Stimulated activated CD4-positive, alpha-beta T cell treated with anti-CD3 and anti-CD28 coated beads, TNF-alpha, amount 100 ng/mL, for 4 hours (primary cell): ENCODE measurements at places on chromosomes 11 and 22.
A peak's percentile ranks its signal among the peaks of the same experiment; 100 is the strongest.

- DNase-seq: peak; percentile 85
Measured at GRCh38 chr11:64894070-64894811, 15.8 kb upstream of the EHD1 start.

GRCh38 chr11:75069473-75069872, 27.2 kb downstream of the OR2AT4 start:
- no peak for DNase-seq

DNA sequence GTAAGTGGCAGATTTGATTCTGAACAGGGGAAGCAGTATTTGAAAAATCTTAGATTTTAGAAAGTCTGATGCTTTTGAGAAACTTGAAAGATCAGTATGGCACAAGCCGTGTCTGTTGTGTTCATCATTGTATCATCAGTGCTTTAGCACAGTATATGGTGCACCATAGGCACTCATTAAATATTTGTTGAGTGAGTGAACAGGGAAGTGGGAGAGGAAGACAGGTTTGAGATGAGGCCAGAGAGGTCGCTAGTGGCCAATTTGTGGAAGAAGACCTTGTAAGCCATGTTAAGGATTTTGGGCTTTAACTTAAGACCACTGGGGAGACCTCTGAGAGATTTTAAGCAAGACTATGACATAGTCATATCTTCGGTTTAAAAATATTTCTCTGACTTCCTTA, 12.9 kb downstream of the CHEK1 start:
- no peak for DNase-seq

DNA sequence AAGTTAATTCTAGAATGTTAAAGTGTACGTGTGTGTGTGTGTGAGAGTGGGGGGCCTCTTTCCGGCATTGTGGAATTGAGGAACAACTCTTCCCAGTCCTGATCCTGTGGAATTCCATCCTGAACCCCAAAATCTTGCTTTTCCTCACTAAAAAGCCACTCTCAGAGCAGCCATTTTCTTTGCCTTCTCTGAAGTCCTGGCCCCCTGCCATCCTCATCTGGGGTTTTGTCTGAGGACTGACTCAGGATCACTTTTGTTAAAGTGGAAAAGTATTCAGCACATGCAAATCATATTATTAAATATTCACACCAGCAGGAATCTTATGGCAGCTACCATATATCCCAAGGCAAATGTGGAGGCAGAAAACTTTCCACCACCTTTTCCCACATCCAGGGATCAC, 3.8 kb downstream of the SCN4B start:
- no peak for DNase-seq

- no peak for DNase-seq
Measured at GRCh38 chr11:75602951-75603350, 40.9 kb downstream of the SERPINH1 start.

- no peak for DNase-seq
Measured at GRCh38 chr11:124071623-124071948, 30.5 kb upstream of the OR10G7 start.

GRCh38 chr22:44139773-44140172, 41.0 kb upstream of the PARVG start:
- no peak for DNase-seq

- no peak for DNase-seq
Measured at GRCh38 chr22:17132112-17132511, 11.0 kb upstream of the TMEM121B start.

DNA sequence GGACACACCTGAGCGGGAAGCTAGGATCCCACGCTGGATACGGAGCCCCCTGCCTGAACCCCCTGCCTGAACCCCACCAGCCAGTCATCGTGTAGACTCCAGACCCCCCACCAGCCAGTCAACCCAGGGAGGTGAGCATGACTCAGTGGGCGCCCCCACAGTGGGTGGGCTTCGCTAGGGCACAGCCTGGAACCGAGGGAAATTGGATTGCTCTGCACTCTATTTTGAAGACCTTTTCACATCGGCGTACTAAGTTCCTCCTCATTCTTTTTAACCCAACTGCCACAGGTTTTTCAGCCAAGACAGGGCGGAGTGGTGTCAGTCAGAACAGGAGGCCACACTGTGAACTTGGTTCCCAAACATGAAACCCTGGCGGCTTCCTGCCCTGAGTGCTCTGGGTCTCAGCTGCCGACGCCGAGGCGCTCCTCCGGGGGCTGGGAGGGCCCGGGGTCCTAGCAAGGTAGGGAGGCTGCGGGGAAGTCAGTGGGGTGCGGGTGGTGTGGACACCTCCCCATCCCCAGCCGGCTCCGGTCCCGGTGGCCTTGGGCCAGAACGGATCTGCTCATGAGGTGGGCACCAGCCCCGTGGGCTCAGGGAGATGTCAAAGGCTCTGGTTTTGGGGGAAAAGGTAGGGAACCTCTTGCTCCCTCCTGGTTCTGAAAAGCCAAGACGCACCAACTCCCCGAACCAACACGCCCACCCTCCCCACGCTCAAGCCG, 57.0 kb downstream of the BRD1 start:
- DNase-seq: no peak

DNA sequence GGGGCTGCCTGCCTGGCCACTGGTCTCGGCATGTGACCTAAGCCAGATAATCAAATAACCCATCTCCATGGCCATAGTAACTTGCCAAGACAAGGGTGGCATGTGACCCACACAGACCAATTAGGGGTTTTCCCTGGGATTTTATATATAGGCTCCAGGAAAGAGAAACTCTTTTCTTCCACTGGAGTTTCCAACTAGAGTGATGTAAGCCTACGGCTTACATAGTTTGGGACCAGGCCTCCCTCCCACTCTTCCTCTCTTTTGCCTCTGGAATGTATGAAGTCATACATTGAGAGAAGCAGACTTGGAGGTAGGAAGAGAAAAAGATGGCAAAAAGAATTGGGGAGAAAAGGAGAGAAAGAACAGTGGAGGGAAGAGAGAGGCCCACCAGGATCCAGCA, 84.6 kb upstream of the LDLRAD3 start:
- DNase-seq: no peak

- DNase-seq: no peak
Measured at GRCh38 chr22:18065256-18065655, 12.5 kb upstream of the PEX26 start.
